Stimulated activated CD8-positive, alpha-beta memory T cell treated with anti-CD3 and anti-CD28 coated beads, Interleukin-4, amount 100 ng/mL, for 1 hour (primary cell): ENCODE measurements at places on chromosomes 16 and 17.

DNA sequence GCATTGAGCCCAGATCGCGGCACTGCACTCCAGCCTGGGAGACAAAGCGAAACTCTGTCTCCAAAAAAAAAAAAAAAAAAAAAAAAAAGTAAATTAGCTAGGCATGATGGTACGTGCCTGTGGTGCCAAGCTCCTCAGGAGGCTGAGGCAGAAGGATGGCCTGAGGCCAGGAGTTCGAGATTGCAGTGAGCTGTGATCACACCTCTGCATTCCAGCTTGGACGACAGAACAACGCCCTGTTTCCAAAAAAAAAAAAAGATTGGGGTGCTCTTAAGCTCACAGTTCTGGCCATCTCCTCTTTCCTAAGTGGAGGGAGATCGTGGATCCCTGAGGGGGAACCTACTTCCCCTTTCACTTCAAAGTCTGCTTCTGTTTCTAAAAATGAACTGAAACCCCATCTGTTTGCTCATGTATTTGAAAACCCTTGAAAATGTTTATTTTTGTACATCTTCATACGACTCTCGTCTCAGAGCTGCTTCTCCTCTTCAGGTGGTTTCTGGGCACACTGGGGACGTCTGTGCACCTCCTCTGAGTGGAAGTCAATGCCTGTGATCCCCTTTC is 138.8 kb downstream of the PRKCA start:
- no peak for DNase-seq

GRCh38 chr16:23691483-23692189 is 12.9 kb downstream of the PLK1 start:
- no peak for DNase-seq

DNA sequence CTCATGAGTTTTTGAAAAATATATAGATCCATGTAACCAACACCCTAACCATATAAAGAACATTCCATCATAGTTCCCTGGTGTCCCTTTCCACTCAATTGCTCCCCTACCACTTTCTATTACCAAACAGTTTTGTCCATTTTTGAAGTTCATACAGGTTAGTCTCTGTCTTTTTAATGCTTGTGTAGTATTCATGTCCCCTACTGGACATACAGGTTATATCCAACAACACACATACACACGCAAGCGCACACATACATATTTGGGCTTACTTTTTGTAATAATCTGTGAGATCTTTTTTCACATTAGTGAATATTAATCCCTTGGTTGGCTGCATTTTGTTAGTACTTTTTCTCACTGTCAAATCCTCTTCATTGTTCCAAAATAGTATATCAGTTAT is 6.4 kb downstream of the CRYBA1 start:
- DNase-seq, result no peak

DNA sequence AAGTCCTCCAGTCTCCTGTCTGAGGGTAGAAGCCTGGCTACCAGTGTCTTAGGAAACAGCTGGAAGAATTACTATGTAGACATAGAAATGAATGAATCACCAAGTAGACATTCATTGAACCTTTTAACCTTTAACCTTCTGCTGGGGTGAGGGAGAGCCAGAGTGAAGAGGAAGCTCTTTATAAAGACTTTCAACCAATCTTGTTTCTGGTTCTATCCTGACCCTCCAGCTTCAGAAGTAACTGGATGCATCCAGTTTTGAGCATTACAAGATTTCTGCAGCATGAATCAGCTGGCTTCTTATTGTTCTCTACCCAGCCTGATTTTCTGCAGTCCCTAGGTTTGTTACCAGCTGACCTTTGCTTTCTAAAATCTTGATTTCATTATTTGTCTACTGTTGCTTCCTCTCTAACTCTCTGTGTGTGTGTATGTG is 8.5 kb downstream of the TEKT1 start:
- no peak for DNase-seq

GRCh38 chr16:66515596-66516508 is 34.1 kb downstream of the TK2 start:
- no peak for DNase-seq

DNA sequence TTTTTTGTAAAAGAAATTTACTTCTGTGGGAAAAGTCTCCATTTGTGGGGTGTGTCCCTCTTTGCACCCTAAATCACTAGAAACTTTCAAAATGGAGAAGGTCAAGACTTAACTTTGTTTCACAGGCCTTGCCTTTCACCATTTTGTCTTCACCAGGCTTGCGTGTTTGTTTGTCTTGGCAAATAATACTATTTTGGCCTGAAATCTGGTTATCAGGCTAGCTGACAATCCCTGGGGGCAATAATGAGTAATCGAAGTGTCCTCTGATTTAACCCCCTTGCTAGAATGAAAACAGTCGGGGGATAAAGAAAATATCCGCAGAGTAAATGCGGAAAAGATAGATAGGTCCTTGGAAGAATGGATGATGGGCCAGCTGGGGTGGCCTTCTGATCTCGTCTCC is 34.5 kb downstream of the SLC39A11 start:
- DNase-seq, result no peak

DNA sequence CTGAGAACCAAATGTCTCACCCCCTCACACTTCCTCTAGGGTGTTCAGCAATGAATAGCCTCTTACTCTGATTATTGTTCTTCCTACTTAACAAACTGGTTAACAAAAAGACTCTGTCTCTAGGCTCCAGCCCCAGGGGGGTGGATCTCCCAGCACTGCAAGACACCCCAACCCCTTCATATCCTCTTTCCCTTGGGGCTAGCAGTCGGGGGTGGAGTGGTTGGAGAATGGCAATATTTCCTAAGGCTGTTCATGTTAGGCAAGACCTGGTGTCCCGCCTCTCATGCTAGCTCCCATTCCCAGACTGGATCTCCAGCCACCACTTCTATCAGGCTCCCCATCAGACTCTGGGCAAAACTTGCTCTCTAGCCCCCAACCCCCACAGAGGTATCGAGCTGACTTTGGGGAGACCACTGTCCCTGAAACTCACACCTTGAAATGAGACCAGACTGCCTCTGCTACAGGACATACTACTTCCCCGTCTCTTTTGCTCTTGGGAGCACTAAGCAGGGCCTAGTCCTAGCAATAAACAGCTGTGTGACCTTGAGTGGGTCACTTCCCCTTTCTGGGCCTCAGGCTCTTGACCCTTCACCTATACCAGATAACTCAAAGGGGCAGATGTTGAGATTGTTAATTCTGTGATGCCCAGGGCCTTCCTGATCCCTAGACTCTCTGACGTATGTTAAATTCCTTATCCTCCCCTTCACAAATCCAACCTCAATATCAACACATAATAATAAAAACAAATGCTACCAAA is 2.4 kb downstream of the SLC25A35 start:
- DNase-seq, result no peak

DNA sequence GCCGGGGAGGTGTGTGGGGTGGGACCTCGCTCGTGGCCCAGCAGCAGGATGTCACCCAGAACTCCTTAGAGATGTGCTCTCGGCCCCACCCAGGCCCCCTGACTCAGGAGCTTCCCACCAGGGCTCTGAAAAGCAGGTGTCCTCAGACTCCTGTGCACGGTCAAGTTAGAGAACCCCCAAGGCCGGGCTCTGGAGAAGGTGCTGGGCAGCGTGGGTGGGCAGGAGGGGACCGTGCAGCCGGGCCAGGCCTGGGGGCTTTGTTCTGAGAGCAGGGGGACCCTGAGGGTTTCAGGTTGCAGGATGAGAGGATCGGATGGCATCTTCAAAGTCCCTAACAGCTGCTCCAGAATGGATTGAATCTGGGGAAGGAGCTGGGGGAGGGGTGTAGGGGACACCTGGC is 164.4 kb upstream of the CIBAR2 start:
- DNase-seq, result no peak

- DNase-seq, result no peak
These were observed 16.4 kb downstream of the PLCD3 start for GRCh38 chr17:45115871-45116270.

GRCh38 chr16:86498155-86498670 is 12.1 kb upstream of the FOXF1 start:
- no peak for DNase-seq

DNA sequence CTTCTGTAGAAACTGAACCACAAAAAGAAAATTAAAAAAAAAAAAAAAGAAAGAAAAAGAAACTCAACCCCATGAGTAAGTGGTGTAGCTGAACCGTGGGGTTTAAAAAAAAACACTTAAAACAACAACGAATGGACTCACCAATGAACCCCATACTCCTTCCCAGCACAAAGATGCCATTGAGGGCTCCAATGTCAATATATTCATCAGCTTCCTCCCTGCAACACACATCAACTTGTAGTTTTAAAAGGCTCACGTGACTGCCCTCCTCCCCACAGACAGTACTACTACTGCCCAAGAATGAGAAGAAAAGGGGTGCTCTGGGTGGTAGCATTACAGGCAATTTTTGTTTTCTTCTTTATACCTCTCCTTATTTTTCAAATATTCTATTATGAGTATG is 3.3 kb upstream of the KLHL11 start:
- DNase-seq, result no peak

GRCh38 chr16:66189951-66190350 is 176.5 kb upstream of the CDH5 start:
- DNase-seq, result no peak

GRCh38 chr17:31560616-31561235 is 169.3 kb downstream of the RAB11FIP4 start:
- no peak for DNase-seq

DNA sequence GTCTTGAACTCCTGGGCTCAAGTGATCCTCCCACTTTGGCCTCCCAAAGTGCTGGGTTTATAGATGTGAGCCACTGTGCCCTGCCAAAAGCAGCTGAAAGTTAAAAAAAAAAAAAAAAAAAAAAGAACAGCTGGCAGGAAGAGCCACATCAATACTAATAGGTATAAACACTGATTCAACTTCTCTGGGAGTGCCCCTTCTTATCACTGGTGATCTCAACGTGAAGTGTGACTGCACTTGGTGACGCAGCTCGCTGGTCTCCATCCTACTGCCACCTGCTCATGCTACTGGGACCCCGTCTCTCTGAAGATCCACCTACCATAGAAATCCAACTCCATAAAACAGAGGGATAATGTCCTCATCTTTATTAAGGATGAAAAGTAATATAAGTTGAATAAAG is 40.8 kb downstream of the RNF157 start:
- peak; percentile 43 for DNase-seq

DNA sequence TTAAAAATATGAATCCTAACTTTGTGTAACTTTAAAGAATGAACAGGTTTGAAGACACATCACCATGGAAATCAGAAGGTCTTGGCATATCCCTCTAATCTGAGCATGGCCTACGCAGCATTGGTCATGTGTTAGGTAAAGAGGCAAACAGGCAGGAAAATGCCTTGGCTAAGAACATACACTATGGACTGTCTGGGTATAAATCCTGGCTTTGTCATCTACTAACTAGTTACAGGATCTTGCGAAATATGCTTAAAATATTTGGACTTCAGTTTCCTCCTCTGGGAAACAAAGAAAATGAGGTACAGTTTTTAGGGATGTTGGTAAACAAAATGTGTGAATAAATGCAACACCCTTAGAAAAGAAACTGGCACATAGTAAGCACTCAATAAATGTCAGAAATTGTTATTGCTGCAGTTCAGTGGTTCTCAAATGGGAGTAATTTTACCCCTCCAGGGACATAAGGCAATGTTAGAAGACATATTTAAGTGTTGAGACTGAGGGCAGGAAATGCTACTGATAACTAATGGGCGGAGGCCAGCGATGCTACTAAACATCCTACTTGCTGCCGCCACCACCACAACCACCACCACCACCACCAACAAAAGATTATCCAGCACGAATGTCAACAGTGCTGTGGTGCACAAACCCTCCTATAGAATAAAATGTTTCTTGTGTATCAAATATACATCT is 770.8 kb upstream of the SOX9 start:
- DNase-seq, result no peak

DNA sequence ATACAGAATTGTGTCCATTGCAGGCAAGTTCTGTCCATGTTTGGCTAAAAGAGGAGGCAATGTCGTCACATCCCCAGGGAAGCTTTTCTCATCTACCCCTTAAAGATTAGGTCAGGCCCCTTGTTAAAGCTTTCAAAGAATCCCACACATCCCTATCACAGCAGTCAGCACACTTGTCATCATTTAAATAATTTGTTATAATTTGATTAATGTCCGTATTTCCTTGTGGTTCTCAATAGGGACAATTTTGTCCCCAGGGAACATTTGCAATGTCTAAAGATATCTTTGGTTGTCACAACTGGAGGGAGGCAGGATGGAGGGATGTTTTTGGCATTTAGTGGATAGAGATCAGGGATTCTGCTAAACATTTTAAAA is 28.1 kb upstream of the NFAT5 start:
- DNase-seq, result no peak

- no peak for DNase-seq
These were observed 76.8 kb downstream of the ABCA8 start for GRCh38 chr17:68878226-68878885.

- DNase-seq, result no peak
These were observed 6.5 kb upstream of the CCL1 start for GRCh38 chr17:34369571-34369970.

- DNase-seq, result no peak
These were observed 14.1 kb upstream of the ITGB4 start for GRCh38 chr17:75707079-75707571.

- no peak for DNase-seq
These were observed 72.2 kb downstream of the CLEC16A start for GRCh38 chr16:11016524-11016988.

DNA sequence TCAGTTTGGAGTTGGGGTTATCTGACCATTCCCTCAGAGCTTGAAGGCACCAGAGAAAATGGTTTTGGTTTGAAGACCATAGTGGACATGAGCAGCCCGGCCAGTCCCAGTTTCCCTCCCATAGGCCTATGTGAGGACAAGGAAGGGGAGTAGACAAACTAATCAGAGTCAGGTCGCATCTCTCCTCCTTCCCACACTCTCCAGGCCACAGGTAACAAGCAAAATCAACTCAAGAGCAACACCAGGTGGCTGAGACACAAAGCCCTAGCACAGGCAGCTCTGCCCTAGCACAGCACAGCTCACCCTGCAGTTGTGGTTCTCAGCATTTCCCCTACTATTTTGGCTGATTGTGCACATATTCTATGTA is 7.2 kb downstream of the SUPT4H1 start:
- DNase-seq, result no peak

DNA sequence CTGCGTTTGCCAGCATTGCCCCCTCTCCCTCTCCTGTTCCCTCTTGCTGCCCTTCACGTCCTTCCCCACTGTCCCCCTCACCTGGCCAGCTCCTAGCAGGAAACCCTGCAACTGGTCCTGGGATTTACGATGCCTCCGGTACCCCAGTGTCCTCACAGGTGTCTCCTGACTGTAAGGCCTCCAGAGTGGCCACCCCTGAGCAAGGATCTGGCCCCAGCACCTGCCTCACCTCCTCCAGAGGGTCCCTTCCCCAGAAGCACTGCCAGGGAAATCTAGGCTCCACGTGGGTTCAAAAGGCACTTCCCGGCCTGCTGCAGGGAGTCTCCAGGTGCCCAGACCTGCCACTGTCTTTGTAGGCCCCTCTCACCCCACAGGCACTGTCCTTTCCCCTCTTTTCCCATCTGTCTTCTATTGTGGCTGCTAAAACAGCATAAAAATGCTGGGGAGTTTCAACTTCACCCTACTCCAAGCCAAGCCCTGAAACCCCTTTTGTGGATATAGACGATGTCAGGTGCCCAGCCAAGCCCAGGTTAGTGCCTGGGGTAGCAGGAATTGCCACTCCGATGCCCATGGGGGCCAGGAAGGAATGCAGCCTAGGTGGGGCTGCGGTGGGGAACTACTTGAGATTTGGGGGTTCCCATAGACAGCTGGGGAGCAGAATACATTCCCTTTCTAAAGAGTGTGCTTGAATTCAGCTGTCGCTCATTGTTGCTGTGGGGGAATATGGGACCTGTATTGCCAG is 25.7 kb downstream of the RAB11FIP4 start:
- DNase-seq, result no peak
